Pulmonary artery endothelial cell (primary cell): ENCODE measurements at places on chromosomes 2 and 18. TPM values are rescaled to one million over a fixed set of nuclear protein-coding genes. Genes with fewer than 3 reads are reported as not detected.

The PSD4 gene
- 0.26 and 0.32 TPM in 2 replicates for total RNA-seq

The TMEM200C gene
- total RNA-seq = not detected in 2 replicates

The CYTIP gene
- 0.07 TPM in 1 of 2 replicates, not detected in the other for total RNA-seq

The RAX gene
- total RNA-seq = not detected in 2 replicates

The FECH gene
- 49.4 and 63.2 TPM in 2 replicates for total RNA-seq

The RFX8 gene
- total RNA-seq = 0.66 and 1.3 TPM in 2 replicates

The LRRTM4 gene
- total RNA-seq = not detected in 2 replicates

The REG3G gene
- not detected in 2 replicates for total RNA-seq

The CNTNAP5 gene
- total RNA-seq = not detected in 2 replicates

The ZNF516 gene
- 9.3 and 10.0 TPM in 2 replicates for total RNA-seq

The GCC2 gene
- total RNA-seq = 16.4 and 21.6 TPM in 2 replicates

The TMEM18 gene
- total RNA-seq = 10.2 and 13.9 TPM in 2 replicates

The ZNF396 gene
- total RNA-seq = 0.53 and 0.60 TPM in 2 replicates

The NYAP2 gene
- total RNA-seq = not detected in 2 replicates

The AQP12B gene
- total RNA-seq = not detected in 2 replicates

The SGPP2 gene
- not detected in 2 replicates for total RNA-seq

The GBX2 gene
- total RNA-seq = 3.9 and 6.4 TPM in 2 replicates

The GPR35 gene
- total RNA-seq = 0.13 and 0.21 TPM in 2 replicates

The ZNF804A gene
- not detected in 2 replicates for total RNA-seq

The RGPD3 gene
- 0.18 and 0.20 TPM in 2 replicates for total RNA-seq

The KCNG2 gene
- total RNA-seq = not detected in 2 replicates

The EFHD1 gene
- not detected in 2 replicates for total RNA-seq

The DCDC2C gene
- not detected in 2 replicates for total RNA-seq

The KCNIP3 gene
- total RNA-seq = 0.33 and 0.35 TPM in 2 replicates

The STARD6 gene
- total RNA-seq = 0.33 TPM in 1 of 2 replicates, not detected in the other

The VWA3B gene
- total RNA-seq = not detected in 2 replicates

The PNPT1 gene
- 28.0 and 34.0 TPM in 2 replicates for total RNA-seq

The ANKRD30B gene
- total RNA-seq = not detected in 2 replicates

The CXCR1 gene
- not detected in 2 replicates for total RNA-seq

The REG1B gene
- not detected in 2 replicates for total RNA-seq

The NMUR1 gene
- not detected in 2 replicates for total RNA-seq

The CEP192 gene
- 25.8 and 29.6 TPM in 2 replicates for total RNA-seq

The UGT1A4 gene
- total RNA-seq = not detected in 2 replicates

The FEV gene
- not detected in 2 replicates for total RNA-seq

The KIAA2012 gene
- total RNA-seq = not detected in 2 replicates

The PEX13 gene
- total RNA-seq = 36.9 and 44.1 TPM in 2 replicates

The MDH1 gene
- 119 and 160 TPM in 2 replicates for total RNA-seq

The ZNF385B gene
- total RNA-seq = not detected in 2 replicates

The LONRF2 gene
- total RNA-seq = not detected in 2 replicates

The MYO5B gene
- total RNA-seq = 0.14 and 0.20 TPM in 2 replicates

The NABP1 gene
- 40.8 and 42.5 TPM in 2 replicates for total RNA-seq

The CRYGD gene
- total RNA-seq = not detected in 2 replicates

The CFC1 gene
- not detected in 2 replicates for total RNA-seq
